ENCODE measurements at places on chromosomes 6 and 20.

GRCh38 chr6:81766482-81767069, 14.1 kb upstream of the TENT5A start:
- no peak for DNase-seq

- no peak for DNase-seq
Measured at GRCh38 chr6:20432692-20433091, 31.0 kb downstream of the E2F3 start.

DNA sequence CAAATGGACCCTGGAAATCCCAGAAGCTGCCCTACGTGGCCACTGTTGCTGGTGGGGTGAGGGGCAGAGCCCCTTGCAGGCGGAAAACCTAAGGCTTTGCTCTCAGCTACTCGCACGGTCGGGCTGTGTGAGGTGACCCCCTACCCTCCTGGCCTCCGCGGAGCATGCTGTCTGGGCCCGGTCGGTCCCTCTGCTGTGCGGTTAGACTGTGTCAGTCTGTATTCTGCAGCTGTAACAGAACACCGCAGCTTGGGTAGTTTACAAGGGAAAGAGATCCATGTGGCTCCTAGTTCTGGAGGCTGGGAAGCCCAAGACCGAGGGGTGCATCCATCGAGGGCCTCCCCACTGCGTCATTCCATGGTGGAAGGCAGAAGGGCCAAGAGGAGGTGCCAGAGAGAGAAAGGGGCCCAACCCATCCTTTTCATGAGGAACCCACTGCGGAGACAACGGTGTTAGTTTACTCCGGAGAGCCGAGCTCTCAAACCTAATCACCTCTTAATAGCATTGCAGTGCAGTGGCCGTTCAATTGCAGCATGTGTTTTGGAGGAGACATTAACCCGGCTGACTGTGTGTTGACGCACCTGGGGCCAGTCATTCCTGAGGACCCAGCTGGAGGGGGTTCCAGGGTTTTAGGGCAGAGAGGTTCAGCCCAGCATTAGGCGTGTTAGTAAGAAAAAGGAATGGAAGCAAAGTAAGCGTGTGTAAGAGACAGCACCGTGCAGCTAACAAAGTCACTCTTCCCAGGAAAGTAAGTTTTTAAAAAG, 18.3 kb downstream of the COL9A3 start:
- DNase-seq, result no peak

DNA sequence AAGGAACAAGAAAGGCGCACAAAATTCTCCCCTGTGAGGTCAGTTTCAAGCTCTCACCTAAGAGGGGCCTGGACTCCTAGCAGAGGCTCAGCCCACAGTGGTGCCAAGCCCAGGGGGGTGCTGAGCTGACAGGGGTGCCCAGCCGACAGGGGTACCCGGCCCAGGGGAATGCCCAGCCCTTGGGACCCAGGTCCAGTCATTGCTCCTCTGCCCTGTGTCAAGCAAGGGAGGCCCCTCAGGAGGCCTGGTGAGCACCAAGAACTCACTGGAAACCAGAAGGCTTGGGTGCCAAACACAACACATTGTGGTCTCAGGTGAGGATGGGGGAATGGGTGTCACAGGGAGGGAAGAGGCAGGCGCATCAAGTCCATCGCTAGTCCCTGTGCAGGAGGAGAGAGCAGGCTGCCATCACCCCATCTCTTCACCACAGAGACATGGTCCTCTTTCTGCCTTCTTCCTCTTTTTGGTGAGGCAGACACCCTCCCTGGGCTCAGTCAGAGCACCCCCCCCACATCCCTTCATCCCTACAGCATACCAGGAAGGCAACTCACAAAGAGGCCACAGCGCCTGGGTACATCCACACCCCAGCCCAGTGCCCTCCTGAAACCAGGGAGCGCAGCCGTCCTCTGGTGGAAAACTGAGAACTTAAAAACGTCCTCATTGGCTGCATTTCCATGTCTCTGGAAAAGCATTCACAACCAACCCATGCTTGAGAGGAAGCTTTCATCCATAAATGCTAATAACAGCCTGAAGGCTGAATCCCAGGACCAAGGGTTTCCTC, 111.3 kb downstream of the BANF2 start:
- DNase-seq, result no peak

DNA sequence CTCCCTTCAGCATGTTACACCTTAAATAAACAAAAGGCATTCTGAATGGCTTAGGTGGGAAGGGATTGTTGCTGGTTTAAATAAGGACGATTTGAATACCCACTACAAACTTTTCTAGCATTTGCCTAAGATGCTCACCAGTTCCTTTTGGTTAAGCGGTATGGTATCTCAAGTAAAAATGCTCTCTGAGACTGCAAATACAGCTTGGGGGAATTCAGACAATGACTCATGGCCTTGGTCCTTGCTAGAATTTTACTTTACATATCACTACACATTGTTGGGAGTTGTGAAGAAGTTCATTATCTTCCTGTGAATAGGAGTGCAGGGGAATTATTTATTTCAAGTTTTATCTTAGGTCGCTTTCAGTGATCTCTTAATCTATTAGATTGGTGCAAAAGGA, 670.7 kb downstream of the UTRN start:
- DNase-seq, result no peak

GRCh38 chr6:97630604-97631003, 347.6 kb upstream of the MMS22L start:
- no peak for DNase-seq

DNA sequence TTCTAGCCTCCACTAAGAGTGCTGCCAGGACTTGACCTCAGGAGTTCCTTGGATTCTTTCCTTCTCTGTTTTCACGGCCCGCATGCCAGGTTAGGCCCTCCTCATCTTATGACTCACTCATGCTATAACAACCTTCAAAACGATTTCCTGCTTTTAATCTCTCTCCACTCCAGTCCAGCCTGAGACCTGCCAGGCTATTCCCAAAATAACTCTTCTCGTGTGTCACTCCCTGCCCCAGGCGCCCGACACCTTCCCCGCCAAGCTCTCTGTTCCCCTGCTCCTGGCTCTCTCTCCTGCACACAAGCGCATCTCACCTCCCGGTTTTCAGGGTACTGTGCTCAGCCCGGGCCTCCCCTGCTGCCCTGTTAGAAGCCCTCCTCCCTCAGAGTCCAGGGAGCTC, 64.1 kb upstream of the RPS6KA2 start:
- DNase-seq, result no peak
